ENCODE measurements at places on chromosomes 12 and 14. TPM values are rescaled to one million over a fixed set of nuclear protein-coding genes. Genes with fewer than 3 reads are reported as not detected.

GPR84 gene
- polyA plus RNA-seq, result not detected

DNA sequence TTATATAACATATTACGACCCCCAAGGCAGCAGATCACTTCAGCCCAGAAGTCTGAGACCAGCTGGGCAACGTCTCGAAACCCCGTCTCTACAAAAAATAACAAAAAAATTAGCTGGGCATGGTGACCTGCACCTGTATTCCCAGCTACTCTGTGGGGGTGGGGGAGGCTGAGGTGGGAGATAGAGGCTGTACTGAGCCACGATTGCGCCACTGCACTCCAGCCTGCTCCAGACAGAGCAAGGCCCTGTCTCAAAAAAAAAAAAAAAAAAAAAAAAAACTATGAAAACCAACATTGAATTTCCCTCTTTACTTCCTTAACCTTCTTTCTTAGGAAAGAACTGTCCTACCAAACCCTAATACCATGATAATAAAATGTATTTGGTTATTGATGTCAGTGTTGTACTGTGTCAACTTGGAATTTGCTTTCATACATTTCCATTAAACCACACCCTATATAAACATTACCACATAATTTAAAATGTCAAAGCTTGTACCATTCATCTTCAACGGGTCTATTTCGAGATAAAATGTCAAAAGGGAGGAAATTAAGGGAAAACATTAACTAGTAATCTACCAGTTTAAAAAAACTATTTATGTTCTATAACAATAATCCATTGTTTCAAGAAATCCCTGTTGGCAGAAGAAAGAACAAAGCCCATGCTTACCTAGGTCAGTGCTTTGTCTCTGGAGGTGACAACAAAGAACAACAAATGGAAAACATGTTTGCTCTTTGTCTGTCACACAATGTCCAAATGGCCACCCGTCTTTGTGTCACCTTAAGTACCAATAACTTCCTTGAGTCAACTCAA lies 17.4 kb downstream of the GALNT4 start:
- DNase-seq, result no peak
- H3K27ac ChIP-seq, result no peak overlapping the region
- peaks cover 13% of the 10 kb centered on the region for H3K4me1 ChIP-seq
- H3K4me3 ChIP-seq, result no peak overlapping the region
- H3K36me3 ChIP-seq, result peaks cover 4% of the 10 kb centered on the region
- H3K27me3 ChIP-seq, result no peaks in the 10 kb centered on the region

DNA sequence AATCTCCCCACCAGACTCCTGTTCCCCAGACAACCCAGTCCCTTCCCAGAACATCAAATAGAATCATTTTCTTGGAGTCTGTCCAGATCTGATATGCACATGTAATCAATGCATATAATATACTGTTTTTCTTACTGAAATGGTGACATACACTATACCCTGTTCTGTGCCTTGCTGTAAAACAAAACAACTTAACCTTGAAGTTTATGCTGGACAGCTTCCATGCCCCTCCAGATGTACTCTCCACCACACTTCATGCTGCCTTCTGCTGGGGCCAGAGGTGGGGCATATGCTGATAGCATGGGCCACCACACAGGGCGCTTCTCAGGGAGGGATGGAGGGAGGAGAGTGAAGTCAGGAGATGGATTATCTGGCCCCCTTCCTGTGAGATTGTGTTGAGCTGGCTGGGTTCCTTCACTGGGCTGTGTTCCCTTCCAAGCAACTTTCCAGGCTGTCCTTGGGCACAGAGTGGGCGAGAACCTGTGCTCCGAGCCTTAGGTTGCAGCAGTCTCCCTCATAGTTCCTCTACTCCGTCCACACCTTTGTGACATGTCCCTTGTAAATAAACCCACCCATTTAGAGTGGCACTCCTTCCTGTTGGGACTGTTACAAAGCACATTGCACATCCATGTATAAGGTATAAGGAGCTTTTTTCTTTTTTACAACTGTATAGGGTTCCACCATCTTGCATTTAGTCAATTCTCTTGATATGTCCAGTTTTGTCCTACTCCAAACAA lies 77.6 kb upstream of the RIC8B start:
- DNase-seq, result no peak
- H3K27ac ChIP-seq, result no peak overlapping the region
- peaks cover 23% of the 10 kb centered on the region for H3K36me3 ChIP-seq
- peaks cover 36% of the 10 kb centered on the region for H3K27me3 ChIP-seq

GRCh38 chr14:104510794-104511611 lies 68.6 kb upstream of the C14orf180 start:
- no peak overlapping the region for H3K27ac ChIP-seq
- no peaks in the 10 kb centered on the region for H3K4me1 ChIP-seq
- H3K4me3 ChIP-seq, result no peak overlapping the region
- H3K27me3 ChIP-seq, result peaks cover 39% of the 10 kb centered on the region
- DNase-seq, result no peak
- no peaks in the 10 kb centered on the region for H3K36me3 ChIP-seq

USP44 gene
- 10.2 TPM for polyA plus RNA-seq

PTCSC3 gene
- not detected for polyA plus RNA-seq

DNA sequence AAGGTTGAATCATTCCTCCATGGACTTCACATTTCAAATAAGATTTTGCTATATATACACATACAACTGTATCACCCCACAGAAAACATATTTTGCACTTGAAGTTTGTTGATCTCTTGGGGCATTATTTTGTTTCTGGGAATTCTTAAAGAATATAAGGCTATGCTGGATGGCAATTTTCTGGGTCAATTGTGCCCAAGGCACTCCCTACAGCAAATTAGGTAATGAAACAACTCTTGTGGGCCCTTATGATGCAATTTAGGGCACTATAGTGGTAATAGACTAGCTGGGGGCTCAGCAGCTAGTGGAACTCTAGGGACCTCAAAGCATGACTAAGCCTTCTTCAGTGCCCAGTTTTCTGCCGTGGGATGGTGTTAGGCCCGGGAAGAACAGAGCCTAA lies 444.4 kb downstream of the NRXN3 start:
- peaks cover 14% of the 10 kb centered on the region for H3K27me3 ChIP-seq
- no peak overlapping the region for H3K4me3 ChIP-seq
- no peak overlapping the region for H3K27ac ChIP-seq
- H3K36me3 ChIP-seq, result no peaks in the 10 kb centered on the region
- no peak for DNase-seq
- no peaks in the 10 kb centered on the region for H3K4me1 ChIP-seq

DNA sequence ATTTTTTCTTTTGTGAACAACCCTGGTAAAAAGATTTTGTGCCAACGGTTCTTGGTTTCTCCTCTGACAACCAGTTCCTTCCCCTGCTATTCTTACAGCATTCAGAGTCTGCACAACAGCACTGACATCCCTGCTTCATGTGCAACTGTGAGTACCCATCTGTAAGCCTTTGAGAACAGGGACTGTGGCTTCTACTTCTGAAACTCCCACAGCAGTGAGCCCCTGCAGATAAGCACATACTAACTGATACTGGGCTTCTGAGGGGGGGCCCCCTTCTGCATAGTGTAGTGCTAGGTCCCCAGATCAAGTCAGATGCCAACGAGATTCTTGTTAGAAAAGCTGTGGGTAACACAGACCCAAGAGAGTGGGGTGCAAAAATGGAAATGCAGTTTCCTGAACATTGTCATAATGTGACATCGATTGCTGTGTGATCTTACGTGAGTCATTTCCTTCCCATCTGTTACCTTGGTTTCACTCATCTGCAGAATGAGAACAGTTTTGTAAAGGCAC lies 11.1 kb upstream of the NINJ2 start:
- DNase-seq, result peak; percentile 41
- no peaks in the 10 kb centered on the region for H3K36me3 ChIP-seq
- H3K27ac ChIP-seq, result peak overlapping the region; percentile 96
- H3K4me3 ChIP-seq, result no peak overlapping the region

GRCh38 chr12:2844786-2845185 lies 10.0 kb upstream of the NRIP2 start:
- no peak for DNase-seq
- no peak overlapping the region for H3K27ac ChIP-seq
- H3K36me3 ChIP-seq, result peaks cover 24% of the 10 kb centered on the region
- H3K4me1 ChIP-seq, result peaks cover 4% of the 10 kb centered on the region
- H3K27me3 ChIP-seq, result no peaks in the 10 kb centered on the region
- H3K4me3 ChIP-seq, result no peak overlapping the region

DNA sequence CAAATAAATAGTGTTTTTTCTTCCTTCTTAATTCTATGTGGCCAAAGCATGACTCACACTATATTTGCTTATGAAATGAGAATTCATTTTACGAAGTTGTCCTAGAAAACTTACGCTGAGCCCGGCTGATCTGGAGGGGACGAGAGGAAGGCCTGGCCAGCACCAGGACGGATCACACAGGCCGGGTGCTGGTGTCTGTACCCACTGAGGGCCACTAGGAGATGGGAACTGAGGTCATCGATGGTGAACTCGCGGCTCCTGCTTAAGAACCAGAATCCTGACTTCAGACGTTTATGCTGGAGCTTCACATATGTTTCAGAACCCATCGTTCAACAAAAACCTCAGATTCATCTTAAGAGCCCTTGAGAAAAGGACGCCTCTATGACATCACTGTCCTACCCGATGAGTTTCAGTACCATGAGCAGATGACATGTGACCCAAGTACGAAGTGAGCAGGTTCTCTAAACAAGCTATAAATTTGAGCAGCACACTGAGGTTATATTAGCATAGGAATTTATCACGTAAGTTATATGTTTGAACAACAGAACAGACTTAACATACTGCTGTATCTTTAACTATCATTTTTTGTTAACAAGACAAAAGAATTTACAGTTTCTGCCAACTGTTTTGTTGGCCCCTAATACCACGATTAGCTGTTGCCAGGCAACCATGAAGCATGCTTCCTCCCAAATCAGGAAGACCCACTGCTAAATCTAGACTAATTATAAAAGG lies 111.9 kb downstream of the FOXN3 start:
- peak overlapping the region; percentile 99 for H3K27ac ChIP-seq
- no peaks in the 10 kb centered on the region for H3K27me3 ChIP-seq
- peak overlapping the region; percentile 89 for H3K4me3 ChIP-seq
- H3K36me3 ChIP-seq, result no peaks in the 10 kb centered on the region

ALG10 gene
- polyA plus RNA-seq, result not detected

DNA sequence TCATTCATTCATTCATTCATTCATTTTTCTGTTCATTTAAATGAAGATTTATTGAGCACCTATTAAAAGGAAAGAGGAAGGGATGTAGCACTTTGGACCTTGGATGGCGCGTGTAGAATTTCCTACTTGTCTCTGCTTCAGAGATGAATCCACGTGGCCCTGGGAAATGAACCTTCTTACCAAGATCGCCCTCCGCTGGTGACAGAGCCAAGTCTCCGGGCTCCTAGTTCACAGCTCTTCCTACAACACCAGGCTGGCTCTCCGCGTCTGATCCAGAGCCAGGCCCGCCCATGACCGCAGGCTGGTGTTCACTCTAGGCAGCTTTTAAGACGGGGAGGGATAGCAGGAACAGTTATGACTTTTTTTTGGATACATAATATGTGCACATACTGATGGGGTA lies 70.9 kb upstream of the PIWIL1 start:
- no peak for DNase-seq
- peaks cover 10% of the 10 kb centered on the region for H3K27me3 ChIP-seq

GRCh38 chr14:63663428-63664341 lies 22.0 kb upstream of the WDR89 start:
- no peak for DNase-seq
- no peak overlapping the region for H3K4me3 ChIP-seq
- H3K4me1 ChIP-seq, result no peaks in the 10 kb centered on the region
- no peaks in the 10 kb centered on the region for H3K36me3 ChIP-seq
- no peak overlapping the region for H3K27ac ChIP-seq

GRCh38 chr14:36847366-36847765 lies 185.7 kb downstream of the PAX9 start:
- H3K36me3 ChIP-seq, result no peaks in the 10 kb centered on the region
- DNase-seq, result no peak
- no peak overlapping the region for H3K27ac ChIP-seq
- no peaks in the 10 kb centered on the region for H3K27me3 ChIP-seq
- H3K4me1 ChIP-seq, result no peaks in the 10 kb centered on the region
- H3K4me3 ChIP-seq, result no peak overlapping the region

GRCh38 chr12:47754881-47755280 lies 3.8 kb downstream of the RAPGEF3 start:
- H3K36me3 ChIP-seq, result no peaks in the 10 kb centered on the region
- no peak for DNase-seq
- H3K27me3 ChIP-seq, result no peaks in the 10 kb centered on the region
- H3K27ac ChIP-seq, result no peak overlapping the region
- H3K4me1 ChIP-seq, result peaks cover 44% of the 10 kb centered on the region

SERPINA12 gene
- not detected for polyA plus RNA-seq

DNA sequence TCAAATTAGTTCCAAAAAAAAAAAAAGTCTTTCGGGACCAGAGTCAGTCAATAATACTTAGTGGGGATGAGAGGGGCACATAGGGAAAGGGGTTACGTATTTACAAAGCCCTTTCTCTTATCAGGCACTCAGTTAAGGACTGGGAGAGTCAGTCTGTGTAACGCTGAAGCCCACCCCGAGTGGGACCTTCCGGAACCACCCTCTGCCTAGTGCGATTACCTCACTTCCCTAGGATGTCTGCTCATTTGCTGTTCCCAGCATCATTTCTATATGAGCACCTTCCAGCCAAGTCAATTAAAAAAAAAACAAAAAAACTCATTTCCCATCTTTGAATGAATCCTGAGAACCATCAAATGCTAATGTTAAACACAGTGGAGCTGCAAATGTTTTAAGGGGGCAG lies 76.9 kb downstream of the BMP4 start:
- H3K27ac ChIP-seq, result no peak overlapping the region
- H3K27me3 ChIP-seq, result no peaks in the 10 kb centered on the region
- H3K36me3 ChIP-seq, result no peaks in the 10 kb centered on the region
- H3K4me3 ChIP-seq, result no peak overlapping the region
- DNase-seq, result no peak

DNA sequence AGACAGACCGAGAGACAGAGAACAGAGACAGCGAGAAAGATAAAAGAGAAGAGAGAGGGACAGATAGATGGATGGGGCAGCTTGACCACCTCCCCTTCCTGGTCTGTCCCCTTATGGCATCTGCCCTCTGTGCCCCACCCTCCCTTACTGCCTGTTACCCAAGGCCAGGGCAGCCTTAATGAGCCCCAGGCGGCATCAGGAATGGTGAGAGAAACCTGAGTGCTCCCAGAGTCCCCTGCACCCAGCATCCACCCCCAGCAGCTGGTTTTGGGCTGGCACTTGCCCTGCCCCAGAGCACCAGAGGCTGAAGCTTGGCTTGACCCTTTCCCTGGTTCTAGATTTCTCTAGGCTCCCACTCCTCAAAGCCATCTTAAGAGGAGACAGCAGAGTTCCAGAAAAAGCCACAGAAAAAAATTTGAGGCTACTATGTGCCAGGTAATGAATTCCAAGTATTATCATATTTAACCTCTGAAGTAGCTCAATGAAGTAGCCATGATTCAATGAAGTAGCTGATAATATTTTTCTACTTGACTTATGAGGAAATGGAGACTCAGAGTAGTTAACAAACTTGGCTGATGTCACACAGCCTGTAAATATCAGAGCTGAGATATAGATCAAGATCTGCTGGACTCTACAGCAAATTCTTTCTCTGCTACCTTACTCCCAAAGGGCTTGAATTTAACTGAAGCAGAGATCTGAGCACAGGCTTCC lies 2.0 kb upstream of the ZNF385A start:
- H3K27me3 ChIP-seq, result no peaks in the 10 kb centered on the region
- H3K36me3 ChIP-seq, result no peaks in the 10 kb centered on the region
- no peak overlapping the region for H3K4me3 ChIP-seq
- peaks cover 84% of the 10 kb centered on the region for H3K4me1 ChIP-seq
- DNase-seq, result no peak

ETFRF1 gene
- polyA plus RNA-seq, result 33.8 TPM

TBX3 gene
- not detected for polyA plus RNA-seq
